ENCODE measurements at places on chromosomes 7 and 10. TPM values are rescaled to one million over a fixed set of nuclear protein-coding genes. Genes with fewer than 3 reads are reported as not detected.

CALHM3 gene
- total RNA-seq: not detected

TPK1 gene
- total RNA-seq: 12.8 TPM

MKX gene
- total RNA-seq: under 0.01 TPM

FEZF1 gene
- total RNA-seq: not detected

LFNG gene
- total RNA-seq: 10.5 TPM

PAX4 gene
- not detected for total RNA-seq

CH25H gene
- 3.8 TPM for total RNA-seq

CYP3A7 gene
- not detected for total RNA-seq

ZNF239 gene
- total RNA-seq: 0.17 TPM
